ENCODE measurements at places on chromosomes 2 and 18.

GRCh38 chr2:168912901-168913369 lies 11.8 kb downstream of the G6PC2 start:
- no peak for DNase-seq

DNA sequence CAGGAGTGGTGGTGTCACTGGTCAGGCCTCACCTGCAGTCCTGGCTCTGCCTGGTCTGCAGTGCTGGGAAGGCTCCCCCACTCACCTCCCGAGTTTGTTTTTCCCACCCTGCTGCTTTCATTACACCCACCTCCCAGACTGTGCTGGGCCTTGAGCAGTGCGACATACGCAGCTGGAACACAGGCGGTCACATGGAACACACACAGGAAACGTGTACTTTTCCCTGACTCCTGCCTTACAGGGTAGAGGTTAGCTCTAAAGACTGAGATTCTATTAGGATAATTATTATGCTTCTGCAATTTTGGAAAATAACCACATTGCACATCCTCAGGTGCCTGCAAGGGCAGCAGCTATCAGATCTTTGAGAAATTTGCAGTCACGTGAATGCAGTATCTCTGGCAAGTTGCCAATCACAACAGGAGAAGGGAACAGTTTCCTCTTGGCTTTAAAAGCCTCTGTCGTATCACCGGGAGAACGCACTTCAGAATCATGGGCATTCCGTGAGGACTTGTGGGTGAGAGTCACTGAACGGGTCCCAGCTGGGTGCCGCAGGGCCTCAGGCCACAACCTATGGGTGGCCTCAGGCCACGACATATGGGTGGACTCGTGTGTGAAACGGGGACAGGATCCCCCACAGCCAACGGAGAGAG lies 136.5 kb downstream of the ZNF236 start:
- no peak for DNase-seq

- DNase-seq, result no peak
Observed at GRCh38 chr2:42031281-42032223, 16.3 kb upstream of the PKDCC start.

GRCh38 chr2:48483916-48484315 lies 46.0 kb upstream of the STON1 start:
- no peak for DNase-seq

DNA sequence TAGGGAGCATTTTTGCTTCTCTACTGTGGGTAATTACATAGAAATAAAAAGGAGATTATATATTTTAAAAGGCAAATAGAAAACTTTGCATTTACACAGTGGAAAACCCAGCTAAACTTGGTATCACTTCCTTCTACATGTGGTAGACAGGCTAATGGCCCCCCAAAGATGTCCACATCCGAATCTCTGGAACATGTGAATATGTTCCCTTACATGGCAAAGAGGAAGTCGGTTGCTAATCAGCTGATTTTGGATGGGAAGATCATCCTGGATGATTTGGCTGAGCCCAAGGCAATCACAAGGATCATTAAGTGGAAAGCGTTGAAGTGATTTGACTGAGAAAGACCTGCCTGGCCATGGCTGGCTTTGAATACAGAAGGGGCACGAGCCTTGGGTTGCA lies 26.2 kb downstream of the CREG2 start:
- no peak for DNase-seq

- no peak for DNase-seq
Observed at GRCh38 chr2:145777914-145778313, 1258.0 kb upstream of the ZEB2 start.

GRCh38 chr2:112542984-112543661 lies 858 bp downstream of the POLR1B start:
- DNase-seq, result no peak

DNA sequence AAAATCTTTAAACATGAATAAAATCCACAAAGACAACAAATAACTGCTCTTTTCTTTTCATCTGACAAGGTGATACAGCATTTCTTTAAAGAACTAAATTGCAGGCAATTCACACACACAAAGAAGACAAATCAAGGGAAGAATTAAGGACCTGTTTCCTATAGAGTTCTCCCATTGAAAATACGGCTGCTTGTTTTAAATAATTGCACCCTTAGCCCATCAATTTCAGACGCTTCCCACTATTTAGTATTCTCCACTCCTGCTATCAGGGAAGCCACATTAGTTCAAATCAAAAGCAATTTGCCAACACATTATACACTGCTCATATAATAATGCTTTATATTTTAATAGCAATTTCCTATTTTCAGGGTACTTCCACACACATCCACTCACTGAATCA lies 11.3 kb downstream of the CMPK2 start:
- DNase-seq, result no peak

DNA sequence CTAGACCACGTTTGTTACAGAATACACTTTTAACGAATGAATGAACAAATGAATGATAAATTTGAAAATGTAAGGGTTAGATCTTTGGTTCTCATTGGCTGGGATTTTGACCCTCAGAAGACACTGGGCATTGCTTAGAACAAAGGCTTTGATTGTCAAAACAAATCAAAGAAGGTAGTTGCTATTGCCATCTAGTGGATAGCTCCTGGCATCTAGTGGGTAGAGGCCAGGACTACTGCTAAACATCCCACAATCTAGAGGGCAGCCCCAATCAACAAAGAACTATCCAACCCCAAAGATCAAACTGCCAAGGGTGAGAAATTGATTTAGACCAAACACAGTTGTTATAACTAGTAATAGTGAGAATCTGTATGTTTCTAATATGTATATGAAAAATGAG lies 552.3 kb downstream of the KCNJ3 start:
- DNase-seq, result no peak

GRCh38 chr2:236597629-236598028 lies 28.0 kb downstream of the ACKR3 start:
- DNase-seq, result no peak

DNA sequence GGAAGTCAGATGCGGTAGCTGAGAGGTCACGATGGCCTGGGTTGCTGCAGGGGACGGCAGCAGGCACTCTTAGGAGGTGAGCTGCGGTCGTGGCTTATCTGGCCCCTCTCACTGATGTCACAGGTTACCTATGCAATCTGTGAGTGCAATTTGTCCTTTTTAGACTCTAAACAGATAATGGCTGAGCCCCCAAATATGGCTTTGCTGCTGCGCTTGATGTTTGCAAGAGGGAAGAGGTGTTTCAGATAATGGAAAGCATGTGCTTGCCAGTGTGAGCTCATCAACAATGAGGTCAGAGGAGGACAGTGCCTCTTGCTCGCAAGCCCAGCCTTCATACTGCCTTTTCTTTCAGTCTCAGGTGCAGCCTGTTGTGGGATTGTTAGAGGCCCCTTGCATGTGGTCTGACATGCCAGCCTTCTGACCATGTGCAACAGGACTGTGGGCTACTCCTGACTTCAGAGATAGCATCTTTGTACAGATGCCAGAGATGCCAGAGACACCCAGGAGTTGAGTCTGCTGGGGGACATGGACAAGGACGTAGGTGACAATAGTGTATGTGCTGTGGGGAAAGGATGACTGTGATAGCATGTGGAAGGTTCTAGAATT lies 151.3 kb downstream of the TANC1 start:
- DNase-seq, result no peak

DNA sequence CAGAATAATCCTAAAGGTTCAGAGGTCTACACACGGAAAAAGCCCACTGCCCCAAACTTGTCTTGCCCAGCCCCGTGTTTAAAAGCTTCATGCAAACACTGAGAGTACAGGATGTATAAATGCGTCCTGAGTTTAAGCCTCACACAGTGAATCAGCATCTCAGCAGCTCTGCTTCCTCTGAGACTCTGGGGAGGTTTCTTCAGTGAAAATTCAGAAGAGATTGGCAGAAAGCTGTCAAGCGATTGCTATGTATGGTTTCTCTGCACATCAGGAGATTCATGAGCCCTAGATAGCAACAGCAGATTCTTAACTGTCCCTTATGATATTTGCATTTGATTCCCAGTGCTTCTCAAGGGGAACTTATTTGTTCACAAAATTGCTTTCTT lies 27.1 kb downstream of the CRACDL start:
- no peak for DNase-seq

GRCh38 chr2:214575465-214575864 lies 164.6 kb downstream of the VWC2L start:
- DNase-seq, result no peak
